Left renal pelvis (tissue), 4 donors: ENCODE measurements at places on chromosomes 6 and 20. TPM values are rescaled to one million over a fixed set of nuclear protein-coding genes. Genes with fewer than 3 reads are reported as not detected.

The CYP21A2 gene
- 0.76 TPM for polyA plus RNA-seq

DNA sequence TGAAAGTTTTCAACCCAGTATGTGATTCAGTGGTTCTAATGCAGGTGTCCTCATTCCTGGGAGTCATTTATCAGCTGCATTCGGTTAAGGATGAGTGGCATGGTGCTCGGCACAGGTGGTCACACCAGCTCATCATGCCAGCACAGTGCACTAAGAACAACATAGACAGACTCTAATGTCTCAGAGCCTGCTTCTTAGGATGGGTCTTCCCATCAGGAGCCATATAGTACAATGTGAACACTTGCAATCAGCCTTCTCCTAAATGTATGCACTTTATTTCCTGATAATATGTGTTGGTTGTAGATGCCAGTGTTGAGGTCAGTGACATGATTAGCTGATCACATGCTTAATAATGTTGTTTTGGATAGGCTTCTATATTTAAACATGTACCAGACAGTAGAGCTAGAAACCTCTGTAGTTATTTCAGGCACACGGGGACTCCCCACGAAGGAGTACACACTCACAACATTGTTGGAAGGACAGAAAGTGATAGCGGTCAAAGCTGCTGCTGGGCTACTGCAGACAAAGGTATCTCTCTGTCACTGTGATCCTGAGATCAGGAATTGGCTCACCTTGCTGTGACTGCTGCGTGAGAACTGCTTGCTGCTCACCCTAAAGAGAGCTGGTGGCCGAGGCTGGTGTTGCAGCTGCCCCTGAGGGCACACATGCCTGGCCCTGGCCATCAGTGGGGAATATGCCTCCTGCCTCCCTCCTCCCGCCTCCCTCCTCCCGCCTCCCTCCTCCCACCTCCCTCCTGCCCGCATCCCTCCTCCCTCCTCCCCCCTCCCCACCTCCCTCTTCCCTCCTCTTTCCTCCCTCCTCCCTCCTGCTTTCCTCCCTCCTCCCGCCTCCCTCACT, 195.4 kb downstream of the SMOC2 start:
- no peak for DNase-seq

The LCA5 gene
- polyA plus RNA-seq = 13.9 TPM

The TSHZ2 gene
- 14.2 TPM for polyA plus RNA-seq
